ENCODE measurements at places on chromosomes 5 and 9.
A peak's percentile ranks its signal among the peaks of the same experiment; 100 is the strongest.

- no peak for DNase-seq
These were observed 28.8 kb downstream of the TTC39B start for GRCh38 chr9:15278091-15278687.

DNA sequence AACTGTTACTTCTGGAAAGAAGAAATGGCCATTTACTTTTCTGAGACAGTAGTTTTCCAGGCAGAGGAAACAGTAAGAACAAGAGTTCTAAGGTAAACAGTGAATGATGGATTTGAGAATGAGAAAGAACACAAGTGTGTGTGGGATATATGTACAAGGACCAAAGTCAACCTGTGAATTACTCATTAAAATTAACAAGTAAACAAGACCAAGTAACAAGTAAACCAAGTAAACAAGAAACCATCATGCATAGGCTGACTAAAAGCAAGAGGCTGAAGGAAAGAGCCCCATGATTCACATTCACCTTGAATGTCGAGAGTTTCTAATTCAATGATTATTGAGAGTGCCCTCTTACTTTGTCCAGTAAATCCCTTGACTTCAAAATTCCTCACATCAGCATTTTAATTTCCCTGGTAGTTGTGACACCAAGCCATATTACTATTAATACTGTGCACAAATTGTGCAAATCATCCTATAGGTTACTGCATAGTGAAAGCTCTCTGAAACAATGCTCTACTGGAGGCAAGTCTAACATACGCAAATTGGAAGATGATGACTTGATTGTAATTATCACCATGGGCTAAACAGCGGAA, 9.8 kb upstream of the MARCOL start:
- no peak for DNase-seq

GRCh38 chr9:22838266-22838665, 391.6 kb downstream of the DMRTA1 start:
- no peak for DNase-seq

GRCh38 chr9:85262333-85262732, 479.4 kb downstream of the AGTPBP1 start:
- no peak for DNase-seq

DNA sequence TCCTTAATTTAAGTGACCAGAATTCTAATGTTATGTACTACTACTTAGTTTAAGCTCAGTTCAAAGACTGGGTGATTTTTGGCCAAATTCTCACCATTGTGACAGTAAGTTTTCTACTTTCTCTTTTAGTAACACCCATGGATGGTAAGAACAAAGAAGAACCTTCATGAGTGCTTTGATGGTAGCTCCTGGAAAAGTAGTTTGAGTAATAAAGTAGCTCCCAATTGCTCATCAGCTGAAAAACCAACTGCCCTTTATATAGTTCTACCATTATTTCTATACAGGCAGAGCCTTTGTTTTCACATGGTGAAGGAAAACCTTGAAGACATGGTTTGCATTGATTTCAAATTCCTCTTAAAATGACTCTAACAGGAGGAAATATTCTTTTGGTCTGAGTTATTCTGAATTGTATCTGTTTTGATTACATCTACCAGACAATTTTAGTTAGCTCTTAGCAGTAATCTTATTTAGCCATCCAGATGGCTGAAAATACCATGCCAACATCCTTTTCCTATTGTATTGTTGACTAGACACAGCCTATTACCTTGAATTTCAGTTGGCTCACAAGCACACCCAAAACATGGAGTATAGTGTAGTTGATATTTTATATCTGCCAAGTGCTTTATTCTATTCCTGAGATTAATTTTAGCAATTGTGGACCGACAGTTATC, 23.7 kb upstream of the STARD4 start:
- DNase-seq, result no peak

- DNase-seq, result no peak
These were observed 15.9 kb downstream of the RETREG1 start for GRCh38 chr5:16600946-16601345.

DNA sequence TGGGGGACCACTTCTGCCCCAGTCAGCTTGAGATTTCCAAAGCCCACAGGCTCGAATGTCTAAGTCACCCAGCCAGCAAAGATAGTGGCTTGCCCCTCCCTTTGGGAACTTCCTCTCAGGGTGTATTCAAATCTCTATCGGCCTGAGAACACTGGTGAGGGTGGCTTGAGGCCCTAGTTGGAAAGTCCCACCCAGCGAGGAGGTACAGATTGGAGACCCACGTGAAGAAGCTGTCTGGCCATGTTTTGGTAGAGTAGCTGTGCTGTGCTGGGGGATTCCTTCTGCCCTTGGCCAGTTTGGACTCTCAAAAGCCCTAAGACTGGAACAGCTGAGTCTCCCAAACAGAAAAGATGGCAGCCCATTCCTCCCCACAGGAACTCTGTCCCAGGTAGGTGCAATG, 172.7 kb upstream of the RIOK2 start:
- no peak for DNase-seq

DNA sequence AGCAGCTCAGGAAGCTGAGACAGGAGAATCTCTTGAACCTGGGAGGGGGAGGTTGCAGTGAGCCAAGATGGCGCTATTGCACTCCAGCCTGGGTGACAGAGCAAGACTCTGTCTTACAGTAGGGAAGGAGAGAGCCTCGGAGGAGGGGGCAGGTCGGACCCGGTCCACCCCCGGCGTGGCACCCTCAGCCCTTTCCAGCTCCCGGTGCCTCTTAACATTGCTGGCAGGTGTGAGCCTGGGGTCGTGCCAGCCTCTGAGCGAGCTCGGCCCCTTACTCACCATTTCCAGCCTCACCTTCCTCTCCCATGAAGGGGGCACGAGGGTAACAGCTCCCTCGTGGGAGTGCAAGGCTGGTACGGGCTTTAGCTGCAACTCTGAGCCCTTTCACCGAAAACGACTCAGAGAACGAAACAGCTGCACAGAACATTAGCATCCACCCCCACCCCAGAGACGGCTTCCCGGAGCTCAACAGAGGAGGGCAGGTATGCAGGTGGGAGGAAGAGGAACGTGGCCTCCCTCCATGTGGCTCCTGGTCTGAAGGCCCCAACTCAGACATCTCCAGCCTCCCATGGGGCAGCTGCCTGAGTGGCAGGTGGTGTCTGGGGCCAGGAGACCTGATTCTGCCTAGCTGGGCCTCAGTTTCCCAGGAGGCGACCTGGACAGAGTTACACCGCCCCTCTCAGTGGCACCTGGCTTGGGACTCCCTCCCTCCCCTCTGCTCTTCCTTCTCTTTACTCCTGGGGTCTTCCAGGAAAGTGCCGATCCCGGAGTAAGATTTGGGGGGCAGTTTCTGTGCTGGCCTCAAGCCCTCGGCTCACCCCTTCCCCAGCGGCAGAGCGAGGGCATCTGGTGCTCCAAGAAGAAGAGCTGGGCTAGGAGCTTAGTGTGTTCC, 28.5 kb upstream of the ABO start:
- DNase-seq, result no peak

DNA sequence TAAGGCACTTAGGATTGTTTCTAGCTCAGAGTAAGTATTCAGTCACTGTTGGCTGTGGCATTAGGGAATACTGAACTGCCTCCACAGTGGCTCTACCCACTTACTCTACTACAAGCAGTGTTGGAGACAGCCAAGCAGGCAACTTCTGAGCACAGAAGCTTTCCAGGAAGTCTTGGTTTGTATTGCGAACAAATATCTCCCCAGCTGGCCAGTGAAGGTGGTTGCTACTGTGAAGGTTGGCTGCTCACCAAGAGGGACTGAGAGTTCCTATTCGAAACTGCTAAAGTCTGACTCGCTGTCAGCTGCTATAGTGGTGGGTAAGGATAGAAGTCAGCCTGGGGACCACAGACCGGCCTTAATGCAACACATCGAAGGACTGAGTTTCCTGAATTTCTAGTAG, 319.1 kb downstream of the KIF4B start:
- no peak for DNase-seq

GRCh38 chr5:27472000-27472763, 433.8 kb upstream of the CDH9 start:
- peak; percentile 17 for DNase-seq

DNA sequence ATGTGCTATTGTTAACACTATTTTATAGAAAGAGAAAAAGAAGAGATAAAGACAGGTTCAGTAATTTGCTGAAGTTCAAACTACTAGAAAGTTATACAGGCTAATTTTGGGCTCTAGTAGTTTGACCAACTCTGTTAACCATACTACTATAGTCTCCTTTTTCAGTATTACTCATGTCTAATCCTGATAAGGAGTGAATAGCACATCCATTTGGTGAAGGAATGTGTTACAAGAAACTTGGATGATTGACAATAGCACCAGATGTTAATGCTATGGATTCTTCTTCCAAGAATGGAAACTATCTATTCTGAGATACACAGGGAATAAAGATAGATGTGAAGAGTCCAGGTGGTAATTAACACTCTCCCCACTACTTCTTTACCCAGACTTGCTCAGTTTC, 677.3 kb downstream of the PRELID2 start:
- no peak for DNase-seq

DNA sequence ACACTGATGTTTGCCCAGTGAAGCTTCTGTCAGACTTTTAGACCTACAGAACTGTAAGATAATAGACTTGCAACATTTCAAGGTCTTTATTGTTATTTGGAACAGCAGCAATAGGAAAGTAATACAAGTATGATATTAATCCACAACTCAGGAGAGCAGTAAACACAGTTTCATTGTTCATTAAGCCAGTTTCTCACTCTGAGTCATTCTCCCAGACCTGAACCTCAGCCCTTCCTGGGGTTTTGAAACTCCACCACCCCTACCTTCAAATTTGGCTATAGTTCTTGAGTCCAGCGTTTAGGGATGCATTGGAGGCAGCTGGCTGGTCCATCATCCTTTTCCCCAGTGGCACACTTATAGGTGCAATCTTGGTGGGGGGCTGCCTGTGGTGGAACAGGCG, 203.2 kb downstream of the RAB3C start:
- DNase-seq, result no peak

GRCh38 chr5:107248066-107248695, 422.6 kb downstream of the EFNA5 start:
- DNase-seq, result peak; percentile 3

DNA sequence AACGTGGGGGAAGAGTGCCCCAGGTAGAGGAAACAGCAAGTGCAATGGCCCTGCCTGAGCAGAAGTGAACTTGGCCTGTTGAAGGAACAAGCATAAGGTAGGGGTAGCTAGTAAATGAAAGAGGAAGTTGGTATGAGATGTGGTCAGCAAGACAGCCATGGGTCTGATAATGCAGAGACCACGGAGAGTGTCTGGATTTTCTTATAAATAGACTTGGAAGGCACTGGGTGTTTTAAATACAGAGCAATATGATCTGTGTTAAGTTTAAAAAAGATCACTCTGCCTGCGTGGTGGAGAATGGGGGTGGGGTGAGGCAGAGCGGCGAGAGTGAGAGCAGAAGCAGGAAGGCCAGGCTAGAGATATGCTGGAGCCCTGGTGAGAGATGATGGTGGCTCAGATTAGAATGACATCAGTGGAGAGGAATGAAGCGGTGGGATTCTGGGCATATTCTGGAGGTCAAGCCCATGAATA, 4.2 kb downstream of the ADAM19 start:
- DNase-seq, result no peak

GRCh38 chr5:158265931-158266700, 407.2 kb upstream of the CLINT1 start:
- DNase-seq, result no peak

DNA sequence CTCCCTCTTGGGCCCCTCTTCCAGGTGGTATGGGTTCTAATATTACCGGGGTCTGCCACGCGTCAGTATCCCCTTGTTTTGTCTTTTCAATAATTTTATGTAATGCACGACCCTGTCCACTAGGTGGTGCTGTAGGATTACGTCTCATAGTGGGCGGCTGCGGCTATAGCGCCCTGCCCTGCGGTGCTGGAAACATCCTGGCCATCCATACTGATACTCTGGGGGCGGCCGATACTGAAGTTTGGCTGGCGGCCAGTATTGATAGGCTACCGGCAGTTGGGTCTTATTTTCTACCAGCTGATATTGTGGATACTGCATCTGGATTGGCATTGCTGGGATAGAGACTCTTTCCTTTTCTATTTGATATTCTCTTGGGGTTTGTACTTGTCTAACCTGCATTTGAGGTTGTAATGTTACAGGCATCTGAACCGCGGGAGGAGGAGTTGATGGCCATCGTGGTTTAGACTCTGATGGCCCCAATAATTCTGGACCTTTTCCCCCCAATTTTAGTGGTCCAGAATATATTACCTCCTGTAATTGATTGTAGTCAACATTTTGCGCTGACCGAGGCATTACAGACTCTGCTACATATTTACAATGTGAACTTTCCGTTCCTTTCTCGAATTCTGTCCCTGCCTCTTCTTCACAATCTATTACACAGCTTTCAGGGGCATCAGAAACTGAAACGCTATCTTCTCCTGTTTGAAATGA, 3.3 kb upstream of the TMEM141 start:
- DNase-seq, result peak; percentile 80

DNA sequence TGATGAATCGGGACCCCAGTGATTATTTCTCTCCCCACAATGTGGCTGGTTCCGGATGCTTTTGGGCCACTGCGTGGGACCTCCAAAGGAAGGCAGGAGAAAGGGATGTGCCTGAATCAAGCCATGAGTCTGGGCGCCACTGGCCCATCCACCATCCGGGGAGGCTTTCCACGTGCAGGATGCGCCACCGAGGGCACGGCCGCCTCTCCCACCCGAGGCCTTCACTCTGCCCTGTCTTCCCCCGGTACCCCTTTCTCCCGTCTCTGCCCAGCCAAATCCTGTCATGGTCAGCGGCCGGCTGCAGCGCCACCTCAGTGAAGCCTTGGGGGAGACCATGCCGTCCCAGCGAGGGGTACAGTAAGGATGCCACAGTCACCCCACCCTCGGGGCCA, 43.9 kb upstream of the GRHPR start:
- DNase-seq, result no peak

DNA sequence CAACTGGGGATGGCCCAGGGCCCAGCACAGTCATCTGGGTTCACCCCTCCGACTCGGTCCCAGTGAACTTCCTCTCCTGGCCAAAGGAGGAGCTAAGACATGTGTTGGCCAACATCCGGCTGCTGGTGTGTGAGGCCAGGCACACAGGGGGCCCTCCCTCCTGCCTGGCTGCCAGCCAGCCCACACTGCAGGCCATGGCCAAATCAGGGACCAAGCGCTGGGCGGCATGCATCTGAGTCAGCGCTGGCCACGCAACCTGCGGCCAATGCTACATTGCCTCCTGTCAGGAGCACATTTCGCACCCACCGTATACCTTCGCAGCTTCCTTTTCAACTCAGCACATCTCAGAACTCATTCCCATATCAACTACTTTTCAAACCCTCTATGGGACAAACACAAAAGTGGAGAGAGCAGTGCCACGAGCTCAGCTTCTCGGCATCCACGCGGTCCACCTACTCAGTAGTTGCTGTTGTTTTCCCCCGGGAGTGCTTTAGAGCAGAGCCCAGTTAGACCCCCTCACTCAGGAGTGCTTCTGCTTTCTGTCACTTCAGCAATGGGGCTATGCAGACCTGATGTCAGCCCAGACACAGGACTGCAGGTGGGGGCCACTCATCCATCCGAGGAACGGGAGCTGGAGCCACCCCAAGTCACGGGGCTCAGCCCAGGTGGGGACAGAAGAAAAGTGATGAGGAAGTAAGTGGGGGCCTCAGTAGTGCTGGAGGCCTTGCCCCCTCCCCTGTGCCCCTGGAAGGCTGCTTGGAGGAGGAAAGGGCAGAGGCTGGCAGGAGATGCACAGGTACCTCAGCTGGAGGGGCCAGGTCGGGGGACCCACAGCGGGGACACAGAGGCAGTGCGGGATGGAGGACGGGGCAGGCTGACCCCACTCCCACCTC, 13.9 kb downstream of the NINJ1 start:
- DNase-seq, result no peak

GRCh38 chr9:8252445-8252844, 452.9 kb upstream of the DMAC1 start:
- DNase-seq, result no peak
